ENCODE measurements at places on chromosomes 16 and 17. TPM values are rescaled to one million over a fixed set of nuclear protein-coding genes. Genes with fewer than 3 reads are reported as not detected.

The TBC1D3K gene
- not detected for total RNA-seq

The RARA gene
- total RNA-seq, result 52.7 TPM

The NLRC3 gene
- total RNA-seq, result 0.97 TPM

The HSD3B7 gene
- 13.6 TPM for total RNA-seq

The NSMCE1 gene
- 39.1 TPM for total RNA-seq

The ITGA3 gene
- total RNA-seq, result 150 TPM

The HEATR9 gene
- not detected for total RNA-seq

The APOH gene
- not detected for total RNA-seq

The RGS9 gene
- 3.0 TPM for total RNA-seq

The C16orf46 gene
- 0.49 TPM for total RNA-seq

The ARL4D gene
- 6.9 TPM for total RNA-seq

The KRT39 gene
- not detected for total RNA-seq

The PLXDC1 gene
- total RNA-seq, result 7.2 TPM

The ITGB4 gene
- 69.5 TPM for total RNA-seq

The UMOD gene
- total RNA-seq, result not detected

The RNF112 gene
- total RNA-seq, result 5.4 TPM

The MYH1 gene
- total RNA-seq, result not detected

The WSCD1 gene
- 8.0 TPM for total RNA-seq

The MYH13 gene
- not detected for total RNA-seq

The PPM1E gene
- 0.21 TPM for total RNA-seq

The ZFP3 gene
- 4.0 TPM for total RNA-seq

The SLC46A1 gene
- total RNA-seq, result 6.4 TPM

The CCL14 gene
- total RNA-seq, result 224 TPM
